Activated naive CD8-positive, alpha-beta T cell treated with anti-CD3 and anti-CD28 coated beads for 36 hours (primary cell): ENCODE measurements at places on chromosomes 7 and 10. TPM values are rescaled to one million over a fixed set of nuclear protein-coding genes. Genes with fewer than 3 reads are reported as not detected.
A peak's percentile ranks its signal among the peaks of the same experiment; 100 is the strongest.

The LIPJ gene
- total RNA-seq: not detected

The SPDYE9 gene
- not detected for total RNA-seq

The DPYSL4 gene
- 19.9 TPM for total RNA-seq

DNA sequence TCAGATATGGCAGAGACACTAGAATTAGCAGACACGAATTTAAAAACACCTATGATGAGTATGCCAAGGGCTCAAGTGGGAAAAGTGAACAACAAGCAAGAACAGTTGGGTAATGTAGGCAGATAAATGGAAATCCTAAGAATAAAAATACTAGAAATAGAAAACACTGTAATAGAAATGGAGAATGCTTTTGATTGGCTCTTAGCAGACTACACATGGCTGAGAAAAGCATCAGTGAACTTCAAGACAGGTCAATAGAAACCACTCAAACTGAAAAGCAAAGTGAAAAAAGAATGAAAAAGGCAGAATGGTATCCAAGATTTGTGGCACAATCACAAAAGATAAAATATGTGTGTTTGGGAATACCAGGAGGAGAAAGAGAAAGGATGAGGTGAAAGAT, 82.3 kb downstream of the WDR37 start:
- H3K27me3 ChIP-seq: peaks cover 3% of the 10 kb centered on the region
- DNase-seq: no peak
- peaks cover 4% of the 10 kb centered on the region for H3K36me3 ChIP-seq
- no peak overlapping the region for H3K27ac ChIP-seq

- H3K27ac ChIP-seq: no peak overlapping the region
- no peaks in the 10 kb centered on the region for H3K27me3 ChIP-seq
- peak; percentile 38 for DNase-seq
- H3K4me1 ChIP-seq: no peaks in the 10 kb centered on the region
These were observed 6.3 kb downstream of the IFT22 start for GRCh38 chr7:101315336-101315735.

GRCh38 chr7:136869001-136869961, 829 bp downstream of the CHRM2 start:
- no peak for DNase-seq
- H3K27ac ChIP-seq: no peak overlapping the region
- H3K36me3 ChIP-seq: no peaks in the 10 kb centered on the region
- no peaks in the 10 kb centered on the region for H3K4me1 ChIP-seq
- peaks cover 41% of the 10 kb centered on the region for H3K27me3 ChIP-seq
- no peak overlapping the region for H3K4me3 ChIP-seq
